ENCODE measurements at places on chromosomes 2 and 18.
A peak's percentile ranks its signal among the peaks of the same experiment; 100 is the strongest.

DNA sequence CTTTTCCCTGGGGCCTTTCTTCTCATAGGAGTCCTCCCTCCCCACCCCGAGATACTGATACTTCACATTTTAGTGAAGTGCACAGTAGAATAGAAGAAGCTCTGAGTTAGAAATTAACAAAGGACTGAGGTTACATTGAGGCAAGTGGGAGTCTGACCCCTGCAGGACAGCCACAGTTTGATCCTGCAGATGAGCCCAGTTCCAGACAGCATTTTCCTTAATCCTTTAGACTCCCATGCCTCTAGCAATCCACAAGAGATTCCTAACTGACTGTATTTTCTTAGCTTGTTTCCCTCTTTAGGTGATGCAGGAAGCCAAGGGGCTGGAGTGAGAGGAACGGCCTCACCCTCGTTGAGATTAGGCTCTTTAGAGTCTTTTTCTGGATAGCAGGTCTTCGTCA is 204.0 kb downstream of the CYRIA start:
- DNase-seq = no peak

DNA sequence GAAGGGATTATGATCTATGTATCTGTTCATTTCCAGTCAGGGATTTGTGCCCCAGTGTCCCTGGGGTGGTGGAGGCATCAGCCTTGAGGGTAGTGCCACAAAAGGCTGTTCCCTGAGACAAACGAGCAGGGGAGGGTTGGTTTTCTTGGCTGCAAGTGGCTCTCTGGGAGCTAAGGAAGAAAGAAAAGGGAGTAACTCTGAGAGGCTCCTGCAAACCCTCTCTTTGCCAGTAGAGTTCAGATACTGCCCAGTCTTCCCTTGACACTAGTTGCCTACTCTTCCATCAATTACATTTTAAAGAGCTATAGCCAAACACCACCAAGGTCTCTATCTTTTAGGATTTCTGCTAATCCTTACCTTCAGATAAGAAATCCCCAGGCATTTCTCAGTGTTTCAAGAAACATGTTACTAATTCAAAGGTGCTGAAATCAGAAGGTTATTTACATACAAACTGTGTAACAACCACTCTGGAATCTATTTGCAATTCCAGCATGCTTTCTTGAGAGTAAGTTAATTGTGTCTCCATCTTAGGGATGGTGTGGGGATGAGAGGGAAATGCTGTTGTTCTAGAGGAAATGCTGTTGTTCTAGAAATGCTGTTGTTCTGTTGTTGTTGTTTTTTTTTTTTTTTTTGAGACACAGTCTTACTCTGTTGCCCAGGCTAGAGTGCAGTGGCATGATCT is 18.7 kb upstream of the KCTD1 start:
- no peak for DNase-seq

DNA sequence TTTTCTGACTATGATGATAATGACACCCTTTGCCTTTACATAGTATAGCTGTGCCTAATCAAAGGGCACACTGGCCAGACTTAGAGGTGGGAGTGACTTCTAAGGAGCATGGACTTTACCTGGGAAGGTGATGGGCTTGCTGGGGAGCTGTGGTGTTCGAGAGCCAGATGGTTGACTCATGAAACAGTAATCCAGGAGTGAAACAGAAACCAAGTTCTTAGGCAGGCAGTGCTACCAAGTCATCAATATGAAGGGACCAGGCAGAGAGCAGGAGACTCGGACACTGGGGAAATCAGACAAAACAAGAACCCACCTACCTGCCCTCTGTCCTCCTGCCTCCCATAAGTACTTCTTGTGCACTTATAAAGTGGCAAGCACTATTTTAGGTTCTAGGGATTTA is 430.4 kb downstream of the DLGAP1 start:
- DNase-seq = no peak

DNA sequence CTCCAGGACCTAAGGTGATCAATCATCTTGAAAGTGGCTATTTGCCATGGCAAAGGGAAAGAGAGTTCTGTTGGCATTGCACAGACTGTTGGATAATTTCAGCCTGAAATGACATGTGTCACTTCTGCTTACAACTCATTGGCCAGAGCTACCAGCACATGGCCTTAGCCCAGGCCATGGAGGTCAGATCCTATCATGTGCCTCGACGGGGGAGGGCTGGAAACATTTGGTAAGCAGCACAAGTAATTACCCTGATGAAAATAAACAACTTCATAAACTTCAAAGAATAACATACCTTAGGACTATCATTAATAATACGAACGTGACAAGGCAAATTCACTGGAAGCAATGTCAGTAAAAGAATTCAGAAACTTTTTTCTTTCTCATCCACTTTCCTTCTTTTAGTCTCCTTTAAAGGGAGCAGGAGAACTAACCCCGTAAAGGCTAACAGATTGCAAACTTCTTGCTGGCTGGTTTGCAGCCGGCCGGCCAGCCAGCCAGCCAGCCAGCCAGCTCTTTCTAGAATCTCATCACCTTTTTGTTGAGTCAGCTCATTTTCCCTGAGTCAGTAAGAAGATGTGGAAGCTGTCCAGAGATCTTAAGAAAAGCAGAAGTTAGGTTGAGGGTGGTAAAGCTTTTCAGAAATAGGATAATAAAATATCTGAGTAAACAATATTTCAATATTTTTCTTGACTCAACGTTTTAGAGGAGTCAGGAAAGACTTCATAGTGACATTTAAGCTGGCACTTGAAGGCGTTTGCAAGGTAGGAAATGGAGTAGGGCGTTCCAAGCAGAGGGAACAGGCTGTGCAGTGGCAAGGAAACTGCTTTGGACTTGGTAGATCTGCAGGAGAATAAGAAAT is 31.9 kb downstream of the CNRIP1 start:
- DNase-seq = peak; percentile 82

DNA sequence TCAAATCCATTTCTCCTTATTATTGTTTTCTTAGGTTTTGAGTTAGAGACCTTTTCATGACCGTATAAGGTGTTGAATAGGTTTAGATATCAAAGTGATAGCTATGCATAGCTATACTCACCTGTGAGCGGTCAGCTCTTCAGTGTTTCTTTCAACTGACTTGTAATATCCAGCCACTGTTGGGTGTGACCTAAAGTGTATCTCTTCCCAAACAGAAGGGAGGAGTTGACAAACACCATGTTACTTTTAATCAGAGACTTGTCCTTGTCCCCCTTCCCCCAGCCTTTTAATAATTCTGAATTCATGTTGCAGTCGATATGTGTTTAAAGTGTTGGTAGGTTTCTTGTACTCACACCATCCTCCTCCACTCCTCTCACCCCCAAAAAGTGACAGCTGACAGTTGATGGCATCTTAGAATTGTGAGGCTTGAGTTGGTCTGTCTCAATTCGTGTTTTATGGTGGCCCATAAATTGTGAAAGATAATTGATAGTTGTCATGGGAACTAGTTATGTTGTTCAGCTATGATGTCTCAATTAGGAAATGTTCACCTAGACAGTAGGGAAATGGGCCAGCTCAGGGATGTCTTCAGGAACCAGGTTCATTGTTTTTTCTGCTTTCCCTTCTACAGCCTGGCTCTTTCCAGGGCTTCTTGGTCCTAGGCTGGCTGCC is 12.0 kb downstream of the NEDD4L start:
- DNase-seq = no peak

GRCh38 chr2:53969968-53970723 is 647 bp downstream of the PSME4 start:
- peak; percentile 58 for DNase-seq

DNA sequence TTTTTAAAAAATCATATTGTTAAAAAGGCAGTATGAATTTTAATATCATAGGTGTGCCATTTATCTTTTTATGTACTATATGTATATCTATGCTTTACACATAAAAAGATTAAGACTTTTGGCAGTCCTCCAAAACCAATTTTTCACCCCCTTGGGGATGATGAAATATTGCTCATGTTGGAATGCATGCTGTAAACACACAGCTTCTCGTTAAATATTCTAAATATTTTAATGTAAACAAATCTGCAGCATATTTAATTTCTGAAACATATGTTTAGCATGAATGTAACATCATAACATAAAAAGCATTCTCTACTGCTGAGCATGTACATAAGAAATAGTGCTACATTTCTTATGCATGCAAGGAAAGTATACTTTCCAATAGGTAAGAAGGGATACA is 484.3 kb upstream of the LRATD1 start:
- DNase-seq = no peak

DNA sequence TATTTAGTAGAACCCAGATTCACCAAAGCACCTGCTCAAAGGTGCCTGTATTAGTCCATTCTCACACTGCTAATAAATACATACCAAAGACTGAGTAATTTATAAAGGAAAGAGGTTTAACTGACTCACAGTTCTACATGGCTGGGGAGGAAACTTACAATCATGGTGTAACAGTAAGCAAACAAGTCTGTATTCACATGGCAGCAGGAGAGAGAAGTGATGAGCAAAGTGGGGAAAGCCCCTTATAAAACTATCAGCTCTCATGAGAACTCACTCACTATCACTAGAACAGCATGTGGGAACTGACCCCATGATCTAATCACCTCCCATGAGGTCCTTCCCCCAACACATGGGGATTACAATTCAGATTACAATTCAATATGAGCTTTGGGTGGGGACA is 28.0 kb upstream of the DDX18 start:
- no peak for DNase-seq

GRCh38 chr2:14301331-14301730 is 331.2 kb upstream of the LRATD1 start:
- DNase-seq = no peak

DNA sequence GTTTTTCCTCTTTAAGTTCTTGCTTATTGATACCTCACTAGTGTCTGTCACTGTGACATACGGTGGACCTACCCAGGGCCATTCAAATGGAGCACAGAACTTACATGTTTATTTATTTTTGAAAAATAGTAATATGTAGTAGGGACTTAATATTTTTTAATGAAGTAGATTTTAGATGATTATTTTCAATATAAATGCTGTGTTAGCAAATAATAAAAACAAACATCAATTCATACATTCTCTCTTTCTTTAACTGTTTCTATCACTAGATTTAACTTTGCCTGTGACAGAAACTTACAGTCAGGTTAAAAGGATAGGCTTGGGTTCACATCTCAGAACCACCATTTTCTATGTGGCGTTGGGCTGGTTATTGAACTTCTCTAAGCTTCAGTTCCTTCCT is 184.4 kb upstream of the RASGRP3 start:
- no peak for DNase-seq

DNA sequence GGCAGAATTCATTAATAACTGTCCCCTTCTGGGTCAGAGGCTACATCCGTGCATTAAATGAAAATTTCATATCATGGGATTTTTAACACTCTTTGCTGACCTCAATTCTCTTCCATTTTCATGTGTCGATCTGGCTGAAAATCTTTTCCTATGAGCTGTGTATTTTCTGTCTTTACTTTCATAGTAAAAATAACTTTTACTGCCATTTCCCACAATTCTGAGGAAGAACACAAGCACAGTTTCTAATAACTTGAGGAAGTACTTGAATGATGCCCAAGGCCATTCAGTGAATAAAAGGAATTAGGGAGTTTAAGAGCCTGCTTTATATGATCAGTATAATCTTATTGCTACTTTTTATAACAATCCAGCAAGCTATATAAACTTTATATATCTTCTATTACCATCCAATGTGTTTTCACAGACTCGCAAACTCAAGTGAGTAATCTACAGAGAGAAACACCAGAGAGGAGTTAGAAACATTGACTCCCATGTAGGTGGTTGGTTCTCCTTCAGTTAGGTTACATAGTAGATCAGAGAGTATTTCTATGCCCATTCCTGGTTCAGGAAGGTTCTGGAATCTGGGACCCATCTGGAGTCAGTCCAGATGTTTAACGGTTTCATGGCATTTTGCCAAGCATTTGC is 340.0 kb downstream of the FBXO15 start:
- no peak for DNase-seq

GRCh38 chr2:37627710-37628109 is 43.7 kb downstream of the CDC42EP3 start:
- DNase-seq = peak; percentile 84

GRCh38 chr2:61096438-61096837 is 30.8 kb downstream of the SANBR start:
- DNase-seq = no peak

DNA sequence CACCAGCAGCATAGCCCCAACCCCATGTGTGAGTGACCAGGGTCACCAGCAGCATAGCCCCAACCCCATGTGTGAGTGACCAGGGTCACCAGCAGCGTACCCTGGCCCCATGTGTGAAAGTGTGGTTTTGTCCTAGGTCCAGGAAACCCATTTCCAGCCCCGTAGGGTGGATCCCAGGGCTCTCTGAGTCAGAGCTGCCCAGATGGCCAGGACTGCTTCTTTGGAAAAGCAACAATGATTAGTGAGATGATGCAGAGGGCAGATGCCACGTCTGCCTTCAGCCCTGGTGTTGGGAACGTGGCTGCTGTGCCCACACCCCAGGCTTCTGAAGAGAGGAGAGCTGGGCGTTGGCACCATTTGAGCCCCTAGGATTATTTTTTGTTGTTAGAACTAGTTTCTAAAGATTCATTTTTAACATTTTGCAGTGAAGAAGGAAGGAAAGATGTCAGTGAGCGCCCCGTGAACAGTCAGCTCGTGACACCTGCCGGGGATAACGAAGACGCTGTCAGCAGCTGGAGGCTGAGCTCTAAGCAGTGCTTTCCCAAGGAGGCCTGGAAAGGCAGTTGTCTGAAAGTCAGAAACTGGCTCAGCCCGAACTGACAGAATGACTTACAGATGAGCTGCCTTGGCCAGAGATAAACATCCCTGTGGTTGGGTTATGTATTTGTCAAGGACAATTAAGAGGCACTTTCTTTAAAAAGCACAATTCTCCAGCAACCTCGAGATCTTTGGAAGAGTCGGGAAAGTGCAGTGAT is 32.1 kb upstream of the KCNG2 start:
- DNase-seq = no peak

- DNase-seq = no peak
Measured at GRCh38 chr2:121521359-121521758, 9.3 kb upstream of the RNU4ATAC start.

DNA sequence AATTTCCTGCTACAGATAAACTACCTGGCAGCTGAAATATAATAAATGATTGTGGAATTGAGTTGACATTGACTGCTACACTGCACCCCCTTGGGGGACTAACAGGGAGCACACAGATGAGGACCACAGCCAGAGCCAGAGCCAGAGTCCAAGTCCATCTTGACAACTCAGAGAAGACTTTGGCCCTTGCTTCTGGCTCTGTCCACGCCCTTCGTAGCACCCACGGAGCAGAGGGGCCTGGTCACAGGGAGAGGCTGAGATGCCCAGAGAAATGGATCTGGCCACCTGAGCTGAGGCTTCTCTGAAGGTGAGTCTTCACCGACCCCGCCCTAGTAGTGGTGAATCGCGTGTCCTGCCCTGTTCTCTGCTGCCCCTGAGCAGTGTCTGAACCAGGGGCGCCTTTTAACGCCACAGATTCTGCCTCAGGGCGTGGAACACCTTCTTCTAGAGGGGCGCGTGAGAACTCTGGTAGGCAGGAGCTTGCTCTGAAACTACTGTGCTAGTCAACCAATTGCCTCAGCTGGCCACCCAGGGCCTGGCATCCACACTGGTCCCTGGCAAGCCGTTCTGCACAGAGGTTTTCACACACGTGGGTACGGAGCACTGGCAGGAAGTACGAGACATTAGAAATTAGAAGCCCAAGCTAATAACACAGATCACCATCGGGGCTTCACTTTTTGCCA is 35.7 kb upstream of the MAT2A start:
- DNase-seq = no peak
